NCI-H1436 treated with DMSO at 0.1 percent for 48 hours (cell line): ENCODE measurements at places on chromosomes 2 and 18.

DNA sequence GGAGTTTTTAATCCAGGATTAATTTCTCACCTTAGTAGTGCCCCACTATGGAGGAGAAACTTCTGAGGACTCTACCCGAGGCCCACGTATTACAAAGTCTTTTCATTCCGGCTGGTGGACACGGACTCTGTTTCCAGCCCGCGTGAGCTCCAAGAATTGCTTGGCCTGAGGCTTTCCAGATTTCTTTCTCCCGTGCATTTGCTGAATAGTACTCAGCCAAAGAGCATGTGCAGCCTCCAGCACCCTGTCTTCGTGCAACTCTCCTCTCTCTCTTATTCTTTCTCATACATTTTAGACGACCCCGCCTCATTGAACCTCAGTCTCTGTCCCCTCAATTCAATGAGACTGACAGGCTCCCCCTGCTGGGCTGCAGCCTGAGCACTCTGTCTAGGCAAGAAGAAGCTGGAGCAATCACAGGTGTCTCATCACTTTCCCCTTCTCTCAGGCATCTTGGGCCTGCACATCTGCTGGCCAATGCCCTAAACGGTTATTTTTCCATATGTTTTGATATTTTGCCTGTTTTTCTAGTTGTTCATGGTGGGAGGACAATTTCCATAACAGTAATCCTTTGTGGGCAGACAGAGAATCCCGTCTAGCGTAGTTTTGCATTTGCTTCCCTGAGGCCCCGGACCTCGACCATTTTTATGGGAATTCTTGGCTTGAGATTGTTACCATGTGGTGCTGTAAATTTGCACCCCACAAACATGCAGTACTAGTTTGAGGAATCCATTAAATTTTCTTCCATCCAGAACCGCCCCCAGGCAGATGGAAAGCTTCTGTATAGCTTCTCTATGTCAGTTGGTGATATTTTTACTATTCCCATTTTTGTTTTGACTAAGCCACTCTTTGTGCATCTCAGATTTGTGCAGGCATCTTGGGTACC lies 50.1 kb upstream of the LPIN2 start:
- no peak for DNase-seq

- no peak for DNase-seq
Observed at GRCh38 chr2:164766216-164766953, 75.2 kb downstream of the COBLL1 start.

- DNase-seq: no peak
Observed at GRCh38 chr18:24456549-24456948, 3.9 kb upstream of the HRH4 start.

DNA sequence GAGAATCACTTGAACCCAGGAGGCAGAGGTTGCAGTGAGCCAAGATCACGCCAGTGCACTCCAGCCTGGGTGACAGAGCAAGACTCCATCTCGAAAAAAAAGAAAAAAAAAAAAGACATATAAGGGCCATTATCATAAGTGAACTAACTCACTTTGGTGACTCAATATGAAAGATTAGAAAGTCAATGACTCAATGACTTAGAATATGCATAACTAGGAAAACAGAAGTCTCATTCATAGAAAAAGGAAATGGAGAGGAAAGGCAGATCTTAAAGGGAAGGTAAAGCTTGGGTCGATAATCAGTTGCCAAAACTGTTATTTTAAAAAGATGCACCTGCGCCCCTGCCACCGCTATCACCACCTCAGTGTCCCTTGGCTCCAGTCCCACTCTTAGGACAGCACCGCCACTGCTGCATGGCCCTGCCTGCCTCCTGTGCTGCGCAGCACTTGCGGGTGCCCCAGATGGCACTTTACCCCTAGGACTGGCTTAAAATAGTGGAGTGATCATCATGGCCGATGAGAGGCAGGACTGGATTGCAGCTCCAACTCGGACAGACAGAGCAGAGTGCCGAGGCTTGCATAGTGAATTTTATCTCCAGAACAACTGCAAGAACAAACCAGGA lies 54.7 kb downstream of the INO80D start:
- DNase-seq: no peak

- DNase-seq: no peak
Observed at GRCh38 chr2:12928775-12929401, 212.2 kb downstream of the TRIB2 start.

- no peak for DNase-seq
Observed at GRCh38 chr18:62989195-62989594, 273.9 kb downstream of the PHLPP1 start.

DNA sequence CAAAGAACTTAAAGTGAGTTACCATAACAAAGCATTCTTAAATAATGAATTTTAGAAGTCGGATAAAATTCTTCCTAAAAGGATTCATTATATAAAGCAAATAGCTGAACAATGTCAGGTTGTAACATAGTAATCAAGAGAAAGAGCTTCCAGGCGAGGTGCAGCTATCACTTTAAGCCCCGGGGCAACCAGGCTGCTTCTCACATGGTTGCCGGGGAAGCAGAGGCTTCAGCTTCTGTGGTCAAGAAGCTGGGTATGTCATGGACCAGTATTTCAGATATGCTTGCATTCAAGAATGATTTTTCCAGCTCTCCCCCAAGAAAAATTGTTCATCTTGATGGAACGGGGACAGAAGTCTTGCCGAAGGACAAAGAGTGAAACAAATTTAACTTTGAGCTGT lies 23.6 kb upstream of the KYNU start:
- DNase-seq: no peak

DNA sequence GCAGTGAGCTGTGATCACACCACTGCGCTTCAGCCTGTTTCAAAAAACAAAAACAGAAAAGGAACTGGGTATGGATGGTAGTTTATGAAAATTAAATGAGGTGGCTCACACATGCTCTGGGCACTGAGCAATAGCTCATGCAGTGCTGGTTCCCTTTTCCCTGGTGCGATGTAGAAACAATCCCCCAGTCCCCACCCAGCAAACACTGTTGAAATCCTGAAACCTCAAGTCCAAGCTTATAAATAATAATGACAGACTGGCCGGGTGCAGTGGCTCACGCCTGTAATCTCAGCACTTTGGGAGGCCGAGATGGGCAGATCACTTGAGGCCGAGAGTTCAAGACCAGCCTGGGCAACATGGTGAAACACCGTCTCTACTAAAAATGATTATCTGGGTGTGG lies 55.4 kb upstream of the SMAD2 start:
- no peak for DNase-seq
